ENCODE measurements at places on chromosomes 4 and X.

DNA sequence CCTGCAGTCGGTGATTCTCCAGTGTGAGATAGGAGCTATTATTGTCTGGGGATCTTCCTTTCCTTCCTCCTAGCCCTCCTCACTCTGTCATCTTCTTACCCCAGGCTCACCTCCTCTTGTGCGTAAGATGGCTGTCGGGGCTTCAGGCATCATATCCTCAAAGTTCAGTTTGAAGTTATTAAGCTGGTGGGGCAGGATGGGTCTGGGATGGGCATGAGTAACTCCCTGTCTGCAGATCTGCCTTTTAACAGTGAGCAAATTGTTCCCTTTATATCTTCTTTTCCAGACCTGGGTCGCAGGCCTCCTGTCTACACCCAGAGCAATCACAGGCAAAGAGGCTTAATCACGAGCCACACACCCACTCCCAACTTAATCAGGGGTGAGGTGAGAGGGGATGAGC lies 900 bp upstream of the MTMR1 start:
- no peak for DNase-seq

GRCh38 chr4:139392797-139393196 lies 61.1 kb upstream of the RAB33B start:
- no peak for DNase-seq

GRCh38 chrX:47170861-47171692 lies 22.6 kb upstream of the UBA1 start:
- no peak for DNase-seq

DNA sequence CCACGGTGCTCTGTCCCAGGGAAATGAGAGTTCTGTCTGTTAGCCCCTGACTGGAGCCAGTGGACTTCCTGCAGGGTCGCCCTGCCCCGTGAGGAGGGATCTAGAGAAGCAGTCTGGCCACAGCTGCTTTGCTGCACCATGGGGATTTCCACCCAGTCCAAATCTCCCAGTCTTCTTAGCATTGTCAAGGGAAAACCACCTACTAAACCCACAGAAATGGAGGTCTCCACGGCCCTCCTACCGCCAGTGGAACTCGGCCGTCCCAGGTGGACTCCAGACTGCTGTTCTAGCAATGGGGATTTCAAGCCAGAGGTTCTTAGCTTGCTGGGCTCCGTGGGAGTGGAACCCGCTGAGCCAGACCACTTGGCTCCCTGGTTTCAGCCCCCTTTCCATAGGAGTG lies 133.3 kb upstream of the PCDH7 start:
- DNase-seq: no peak

GRCh38 chr4:139454111-139455045 lies at the start of gene RAB33B:
Gene RAB33B, plus strand, starts transcription at chr4:139454121. Its CDS starts 75 bp downstream, at chr4:139454196.
- DNase-seq: no peak

DNA sequence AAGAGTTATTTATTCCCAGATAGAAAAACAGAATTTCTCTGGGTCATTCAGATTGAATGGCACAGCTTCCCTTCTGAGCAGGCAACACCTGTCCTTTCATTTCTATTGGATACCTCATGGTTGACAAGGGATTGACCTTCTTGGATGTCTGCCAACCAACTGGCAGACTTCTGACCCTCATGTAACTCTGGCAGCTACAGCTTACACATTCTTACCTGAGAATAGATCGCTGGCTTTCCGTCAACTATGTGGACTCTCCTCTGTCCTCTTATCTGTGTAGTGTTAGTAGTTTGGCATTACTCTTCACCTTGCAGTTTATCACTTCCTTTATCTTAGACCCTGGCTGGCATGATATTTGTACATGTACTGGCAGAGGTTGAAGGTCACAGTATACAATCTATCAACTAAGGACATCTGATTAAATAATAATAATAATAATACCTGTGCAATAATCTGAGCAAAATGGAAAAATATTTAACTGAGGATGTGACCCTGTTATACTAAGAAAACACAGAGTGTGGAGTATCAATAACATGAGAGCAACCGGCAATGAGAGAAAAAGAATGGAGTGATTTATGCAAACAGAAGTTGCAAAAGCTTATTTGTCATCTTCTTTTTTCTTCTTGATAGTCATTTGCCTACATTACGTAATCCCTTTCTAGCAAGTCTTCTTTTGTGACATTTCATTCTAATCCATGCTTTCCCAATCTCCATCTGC lies 1118.2 kb downstream of the ARAP2 start:
- DNase-seq: no peak

GRCh38 chr4:121455285-121455684 lies 74.5 kb upstream of the QRFPR start:
- no peak for DNase-seq

Data from substantia nigra (tissue), 51 donors.